CD8-positive, alpha-beta memory T cell (primary cell): ENCODE measurements at places on chromosomes 6 and 20.

DNA sequence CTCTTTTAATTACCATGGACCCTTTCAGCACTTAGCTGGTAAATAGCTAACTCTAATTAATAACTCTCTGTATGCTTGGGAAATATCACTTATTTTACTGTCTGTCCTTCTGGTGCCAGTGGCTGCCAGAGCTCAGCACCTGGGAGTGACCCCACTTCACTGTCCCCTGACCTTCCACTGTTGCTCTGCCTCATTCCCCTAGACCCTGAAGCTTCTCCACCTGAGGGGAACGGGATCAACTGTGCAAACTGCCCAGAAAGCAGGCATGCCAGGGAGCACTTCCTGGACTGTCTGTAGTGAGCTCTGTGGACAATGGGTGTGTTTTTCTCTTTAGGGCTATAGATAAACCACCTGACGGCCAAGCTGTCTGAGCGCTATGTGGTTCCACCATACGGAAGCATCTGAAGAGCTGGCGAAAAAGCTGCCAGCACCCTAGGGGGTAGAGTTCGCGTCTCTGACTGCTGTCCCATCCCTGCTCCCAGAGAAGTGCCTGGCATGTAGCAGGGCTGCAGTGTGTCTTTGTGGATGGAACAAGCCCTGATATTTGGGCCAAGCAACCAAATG, 106.3 kb upstream of the FOXA2 start:
- DNase-seq = no peak

GRCh38 chr6:145948328-145948727, 15.8 kb downstream of the SHPRH start:
- no peak for DNase-seq

DNA sequence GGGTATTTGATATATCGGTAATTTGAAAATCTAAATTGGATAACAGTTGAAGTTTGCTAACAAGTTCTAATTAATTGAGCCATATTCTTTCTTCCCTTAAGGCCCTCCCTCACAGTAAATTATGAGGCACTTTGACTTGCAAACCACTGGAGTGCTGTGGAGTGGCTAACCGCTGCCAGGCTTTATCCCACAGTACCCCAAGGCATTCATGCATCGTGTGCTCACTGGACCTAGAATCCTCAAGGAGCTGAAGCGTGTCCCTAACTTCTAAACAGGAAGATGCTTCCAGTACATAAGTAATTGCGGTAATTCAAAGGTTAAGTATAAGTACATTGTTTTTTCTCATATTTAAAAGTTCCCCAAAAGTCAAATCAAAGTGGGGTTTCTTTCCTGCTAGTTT, 499.9 kb downstream of the TFAP2A start:
- DNase-seq = no peak

DNA sequence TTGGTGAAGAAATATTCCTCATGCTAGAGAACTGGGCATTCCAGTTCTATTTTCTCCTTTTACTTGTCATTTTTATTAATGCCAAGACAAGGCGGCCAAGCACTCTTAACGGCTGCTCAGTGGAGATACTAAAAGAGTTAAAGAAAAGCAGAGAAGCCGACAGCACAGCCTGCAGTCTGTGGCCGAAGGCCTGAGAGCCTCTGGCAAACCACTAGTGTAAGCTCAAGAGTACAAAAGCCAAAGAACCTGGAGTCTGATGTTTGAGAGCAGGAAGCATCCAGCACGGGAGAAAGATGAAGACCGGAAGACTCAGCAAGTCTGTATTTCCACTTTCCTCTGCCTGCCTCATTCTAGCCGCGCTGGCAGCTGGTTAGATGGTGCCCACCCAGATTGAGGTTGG, 167.1 kb upstream of the FUT9 start:
- DNase-seq = no peak

DNA sequence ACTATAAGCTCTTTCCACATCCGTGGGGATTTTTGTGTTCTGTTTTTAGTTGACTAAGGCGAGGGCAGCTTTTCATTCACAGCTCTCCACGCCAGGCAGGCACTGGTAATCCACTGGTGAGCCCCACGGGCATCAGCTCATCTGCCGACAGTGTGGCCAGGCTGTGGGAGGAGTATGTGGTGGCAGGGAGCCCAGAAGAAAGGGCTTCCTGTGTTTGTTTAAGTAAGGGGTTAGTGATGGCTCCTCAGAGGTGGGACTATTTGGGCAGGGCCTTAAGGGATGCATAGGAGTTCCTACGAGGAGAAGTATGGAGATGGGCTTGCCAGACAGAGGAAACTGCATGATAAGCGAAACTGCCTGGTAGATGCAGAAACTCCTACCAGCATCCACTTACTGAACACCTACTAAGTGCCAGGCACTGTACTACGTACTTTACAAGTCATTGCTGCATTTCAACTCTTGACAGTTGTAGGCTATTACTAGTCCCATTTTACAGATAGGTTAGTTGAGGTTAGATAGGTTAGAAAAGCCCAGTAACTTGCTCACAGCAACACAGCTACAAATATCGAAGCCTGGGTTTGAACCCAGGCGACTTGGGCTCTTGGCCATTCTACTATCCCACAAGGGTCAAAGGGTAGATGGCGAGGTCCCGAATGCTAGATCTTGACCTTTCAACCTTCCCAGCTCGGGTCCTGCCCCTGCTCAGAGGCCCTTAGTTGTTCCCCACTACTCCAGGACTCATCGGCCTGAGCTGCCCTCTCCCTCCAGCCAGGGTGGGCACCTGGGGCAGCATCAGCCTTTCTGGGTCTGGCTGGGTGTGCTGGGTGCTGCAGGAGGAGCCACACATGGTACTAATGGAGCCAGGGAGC, 55.1 kb downstream of the CEBPB start:
- DNase-seq = no peak

- no peak for DNase-seq
Measured at GRCh38 chr20:46388201-46388836, 18.1 kb downstream of the ELMO2 start.

DNA sequence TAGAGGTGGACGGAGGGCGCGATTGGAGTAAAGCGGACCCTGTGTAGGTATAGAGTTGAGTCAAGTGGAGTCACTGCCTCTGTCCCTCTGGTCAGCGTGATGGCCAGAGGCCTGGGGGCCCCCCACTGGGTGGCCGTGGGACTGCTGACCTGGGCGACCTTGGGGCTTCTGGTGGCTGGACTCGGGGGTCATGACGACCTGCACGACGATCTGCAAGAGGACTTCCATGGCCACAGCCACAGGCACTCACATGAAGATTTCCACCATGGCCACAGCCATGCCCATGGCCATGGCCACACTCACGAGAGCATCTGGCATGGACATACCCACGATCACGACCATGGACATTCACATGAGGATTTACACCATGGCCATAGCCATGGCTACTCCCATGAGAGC, 479 bp downstream of the SLC39A7 start:
- no peak for DNase-seq

GRCh38 chr6:11598687-11599086, 61.1 kb downstream of the TMEM170B start:
- no peak for DNase-seq

DNA sequence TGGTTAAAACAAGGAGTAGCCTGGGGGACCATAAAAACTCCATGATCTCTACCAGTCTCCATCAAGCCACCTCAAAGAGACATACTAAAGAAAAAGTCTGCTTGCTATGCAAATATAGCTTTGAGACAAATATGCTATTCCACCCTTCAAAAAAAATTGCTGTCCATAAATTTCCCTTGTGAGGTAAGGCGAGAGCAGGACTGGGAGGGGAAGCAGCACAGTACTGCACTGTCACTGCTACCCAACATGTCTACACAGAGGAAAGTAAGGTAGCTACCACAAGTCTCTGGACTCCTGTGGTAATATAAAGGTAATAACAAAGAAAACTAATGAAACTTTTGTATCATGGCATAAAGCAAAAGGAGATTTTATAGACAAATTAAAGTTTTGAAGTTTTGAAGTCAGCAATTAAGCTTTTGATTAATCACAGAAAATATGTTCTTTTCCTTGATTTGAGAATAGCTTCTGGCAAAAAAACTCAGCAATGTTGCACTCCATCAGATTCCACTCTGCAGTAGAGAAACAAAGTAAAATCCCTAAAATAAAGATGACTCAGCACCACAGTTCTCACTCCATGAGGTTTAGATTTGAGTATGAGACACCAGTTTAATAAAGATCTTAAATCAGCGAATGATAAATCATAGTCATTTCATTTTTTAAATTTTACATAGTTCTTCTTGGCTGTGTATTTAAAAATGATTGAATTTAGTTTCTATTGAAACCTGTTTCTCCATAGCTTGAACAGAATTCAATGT, 602.4 kb downstream of the COL12A1 start:
- DNase-seq = no peak

DNA sequence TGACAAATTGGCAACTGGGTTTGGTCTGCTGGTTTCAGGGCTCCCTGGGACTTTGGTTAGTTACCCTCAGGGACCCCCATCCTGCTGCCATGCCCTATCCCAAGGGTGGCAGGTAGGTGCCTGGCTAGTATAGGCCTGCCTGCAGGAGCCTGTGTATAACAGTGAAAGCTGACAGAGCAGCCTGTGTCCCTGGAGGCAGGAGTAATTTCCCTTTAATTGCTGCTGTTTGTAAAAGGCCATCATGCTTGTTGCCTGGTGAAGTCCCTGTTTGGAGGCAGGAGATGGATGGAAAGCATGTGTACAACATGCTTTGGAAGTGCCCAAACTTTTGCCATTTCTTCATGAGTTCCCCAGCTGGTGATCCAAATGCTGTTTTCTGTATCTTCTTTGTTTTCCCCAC, 30.1 kb downstream of the CMTR1 start:
- no peak for DNase-seq

DNA sequence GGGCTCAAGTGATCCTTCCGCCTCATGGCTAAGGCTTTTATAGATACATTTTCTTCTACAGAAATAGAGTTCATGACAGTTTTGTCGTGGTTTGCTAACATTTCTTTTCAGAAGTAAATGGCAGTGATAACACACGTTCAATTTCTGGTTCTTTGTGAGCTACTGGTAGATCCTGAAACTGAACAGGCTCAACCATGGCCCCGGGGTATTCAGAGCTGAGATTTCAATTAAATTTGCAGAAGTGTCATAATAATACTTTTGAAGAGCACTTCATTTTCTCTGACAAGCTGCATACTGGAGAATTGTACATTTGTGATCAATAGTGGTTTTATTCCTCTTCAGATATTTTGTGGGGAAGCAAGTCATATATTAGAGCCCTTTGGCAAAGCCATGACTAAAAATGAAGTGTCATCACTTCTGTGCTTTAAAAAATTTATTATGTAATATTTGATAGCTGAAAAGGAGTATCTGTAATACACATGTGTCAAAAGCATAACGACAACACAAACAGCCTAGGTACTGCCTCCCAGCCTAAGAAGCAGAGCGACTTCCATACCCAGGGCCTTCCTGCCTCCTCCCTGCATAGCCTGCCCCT, 84.3 kb upstream of the SCP2D1 start:
- no peak for DNase-seq

DNA sequence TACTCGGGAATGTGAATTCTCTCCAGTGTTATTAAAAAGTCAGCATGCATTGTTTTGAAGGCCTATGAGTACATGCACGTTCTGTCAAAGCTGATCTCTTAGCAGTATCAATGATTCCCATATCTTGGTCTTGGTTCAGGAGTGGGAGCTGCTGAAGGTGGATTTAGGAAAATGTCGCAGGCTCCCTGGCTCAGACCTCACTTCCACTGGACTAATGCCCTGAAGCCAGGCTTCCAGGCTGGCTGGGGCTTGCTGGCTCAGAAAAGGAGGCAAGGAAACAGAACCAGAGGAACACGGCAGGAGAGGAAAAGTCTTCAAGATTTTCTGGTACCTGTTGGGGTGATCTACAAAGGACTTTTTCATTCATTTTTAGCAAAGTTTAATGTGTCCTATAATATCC, 81.6 kb downstream of the OLIG3 start:
- no peak for DNase-seq

GRCh38 chr20:49476016-49476355, 6.5 kb downstream of the KCNB1 start:
- DNase-seq = no peak

GRCh38 chr20:45058168-45058850, 42.6 kb downstream of the KCNS1 start:
- no peak for DNase-seq

DNA sequence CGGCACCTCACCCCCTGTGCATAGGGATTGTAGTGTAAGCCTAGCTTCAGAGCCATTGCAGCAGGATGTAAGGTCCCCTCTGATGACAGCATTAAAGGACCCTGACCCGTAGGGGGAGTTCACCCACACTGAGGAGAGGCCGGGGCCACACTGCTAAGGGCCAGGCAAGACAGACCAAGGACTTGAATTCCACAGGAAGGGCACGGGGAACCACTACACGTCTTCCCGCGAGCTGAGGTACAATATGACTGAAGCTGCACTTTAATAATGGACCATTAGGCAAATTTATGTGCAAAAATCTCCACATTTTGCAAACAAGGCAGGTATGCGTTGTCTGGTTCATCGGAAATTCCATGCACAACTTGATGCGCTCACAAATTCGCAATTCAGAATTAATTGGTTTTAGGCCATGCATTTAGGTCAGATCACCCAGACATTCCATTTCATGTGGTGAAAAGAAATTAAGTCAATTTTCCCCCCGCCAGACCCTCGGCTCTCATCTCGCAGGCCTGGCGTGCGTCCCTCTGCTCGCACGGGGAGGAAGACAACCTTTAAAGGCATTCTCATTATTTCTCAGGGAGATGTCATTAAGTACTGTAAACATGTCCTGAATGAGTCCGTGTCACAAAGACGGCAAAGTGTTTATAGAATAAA, 111.8 kb downstream of the FOXA2 start:
- no peak for DNase-seq

GRCh38 chr20:45948261-45948733, 13.8 kb downstream of the PCIF1 start:
- DNase-seq = no peak

- DNase-seq = no peak
Measured at GRCh38 chr6:140285471-140285870, 911.0 kb upstream of the CITED2 start.

DNA sequence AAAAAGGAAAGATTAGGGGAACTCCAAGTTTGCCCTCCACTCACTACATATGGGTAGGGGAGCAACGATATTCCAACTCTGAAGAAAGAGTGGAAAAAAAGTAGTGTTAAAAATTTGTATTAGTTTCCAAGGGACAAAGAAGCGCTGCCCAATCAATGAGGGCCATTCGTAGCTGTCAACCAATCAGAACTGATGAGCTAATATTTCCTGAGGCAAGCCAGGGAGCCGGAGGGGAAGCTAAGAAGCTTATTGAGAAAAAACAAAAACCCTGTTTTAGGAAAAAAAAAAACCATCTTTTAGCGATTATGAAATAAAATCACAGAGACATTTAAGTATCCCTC, 59.5 kb downstream of the TRIM38 start:
- no peak for DNase-seq

DNA sequence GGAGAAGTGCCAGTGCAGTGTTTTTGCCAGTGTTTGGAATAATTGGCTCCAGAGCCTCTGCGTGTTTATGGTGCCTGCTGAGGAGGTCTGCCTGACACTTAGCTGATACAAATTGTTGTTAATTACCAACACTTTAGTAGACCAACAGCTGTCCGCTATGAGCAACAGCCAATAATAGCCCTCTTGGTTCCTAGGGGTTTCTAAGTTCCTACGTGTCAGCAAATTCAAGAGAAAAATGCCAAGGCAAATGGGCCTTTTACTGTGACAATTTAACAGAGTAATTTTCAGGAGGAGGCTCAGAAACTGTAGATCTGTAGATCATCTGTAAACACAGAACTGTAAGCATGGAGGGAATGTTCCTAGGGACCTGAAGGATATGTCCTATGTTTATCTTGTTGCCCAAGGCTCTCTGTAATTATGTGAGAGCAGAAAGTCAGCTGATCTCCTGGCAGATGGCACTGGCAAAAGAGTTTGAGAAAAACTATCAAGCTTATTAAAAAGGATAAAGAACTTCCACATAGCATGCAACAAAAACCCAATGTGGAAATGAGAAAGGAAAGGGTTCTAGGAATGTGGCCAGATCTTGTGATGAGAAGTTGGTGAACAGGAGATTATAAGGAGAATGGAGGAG, 157.7 kb downstream of the GJA1 start:
- DNase-seq = no peak
